ENCODE measurements at places on chromosomes 7 and 10.
A peak's percentile ranks its signal among the peaks of the same experiment; 100 is the strongest.

DNA sequence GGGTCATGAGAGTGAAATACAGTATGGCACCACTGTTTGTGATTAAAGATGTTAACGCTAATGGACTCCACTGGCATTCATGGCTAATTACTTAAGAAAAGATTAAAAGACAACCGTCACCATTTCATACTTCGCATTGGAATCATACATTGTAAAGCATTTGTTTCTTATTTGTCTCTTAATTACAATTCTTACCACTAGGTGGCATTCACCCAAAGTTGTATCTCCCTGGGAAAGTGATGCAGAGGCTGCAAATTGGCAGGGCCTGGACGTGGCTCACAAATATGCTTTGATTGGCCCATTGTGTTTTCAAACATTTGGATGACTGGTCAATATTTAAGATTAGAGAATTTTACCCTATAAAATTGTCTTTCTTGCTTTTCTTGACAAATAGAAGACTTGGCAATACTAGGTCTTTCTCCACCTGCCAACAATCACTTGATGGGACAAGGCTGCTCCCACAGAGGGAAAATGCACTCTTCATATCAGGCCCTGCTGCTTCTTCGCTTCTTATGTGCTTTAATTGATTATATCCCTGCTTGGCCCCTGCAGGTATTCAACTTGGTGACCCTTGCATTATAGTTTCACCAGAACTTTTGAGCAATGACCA, 72.1 kb upstream of the STARD3NL start:
- DNase-seq: peak; percentile 66

DNA sequence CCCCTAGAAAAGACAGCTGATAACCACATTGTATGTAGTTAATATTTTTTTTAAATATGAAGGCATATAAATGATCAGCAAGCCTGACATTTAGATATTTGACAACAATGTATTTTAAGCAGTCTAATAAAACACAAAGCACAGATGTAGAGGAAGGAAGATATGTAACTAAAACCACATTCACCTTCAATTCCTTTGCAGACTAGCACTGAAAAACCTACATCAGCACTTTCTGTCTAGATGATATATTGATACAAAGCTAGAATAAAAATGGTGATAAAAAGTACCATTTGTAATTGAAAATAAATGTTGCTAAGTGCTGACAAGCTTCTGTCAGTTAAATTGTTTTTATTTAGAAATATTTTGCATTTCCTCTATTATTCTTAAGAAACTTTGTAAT, 153.6 kb downstream of the IMMP2L start:
- no peak for DNase-seq

- DNase-seq: no peak
Observed at GRCh38 chr10:46239247-46239646, 47.5 kb upstream of the ANTXRL start.

GRCh38 chr7:38819463-38819862, 89.5 kb downstream of the VPS41 start:
- DNase-seq: no peak

GRCh38 chr7:294440-295154, 4.6 kb downstream of the FOXL3 start:
- no peak for DNase-seq

GRCh38 chr7:50761713-50762112, 21.0 kb downstream of the GRB10 start:
- no peak for DNase-seq

GRCh38 chr7:42071372-42072261, 165.4 kb downstream of the GLI3 start:
- peak; percentile 27 for DNase-seq

DNA sequence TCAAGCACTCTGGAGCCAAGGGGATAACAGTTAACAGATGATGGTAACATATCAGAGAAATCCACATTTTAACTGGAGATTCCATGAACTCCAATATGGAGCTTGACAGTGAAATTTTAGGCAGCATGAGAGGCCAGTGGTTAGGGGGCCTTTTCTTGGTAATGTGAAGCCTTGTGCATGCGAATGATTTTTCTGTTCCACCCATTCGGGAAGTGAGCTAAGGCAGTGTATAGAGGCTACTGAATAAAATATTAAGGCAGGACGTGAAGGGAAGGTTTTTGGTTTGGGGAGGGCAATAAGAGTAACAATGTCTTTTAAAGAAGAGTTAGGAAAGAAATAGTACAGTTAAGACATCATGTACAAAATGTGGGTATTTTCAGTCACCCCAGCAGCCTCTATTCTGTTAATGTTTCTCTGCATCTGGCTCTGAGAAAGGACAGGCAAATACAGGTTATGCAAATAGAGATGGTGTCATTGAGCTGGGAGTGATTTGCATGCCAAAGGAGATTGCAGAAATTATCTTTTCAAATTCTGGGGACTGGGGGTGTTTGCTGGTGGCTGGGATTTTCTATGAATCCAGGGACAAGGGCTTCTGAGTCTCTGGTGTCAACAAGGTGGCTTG, 6.8 kb upstream of the TAS2R60 start:
- no peak for DNase-seq

DNA sequence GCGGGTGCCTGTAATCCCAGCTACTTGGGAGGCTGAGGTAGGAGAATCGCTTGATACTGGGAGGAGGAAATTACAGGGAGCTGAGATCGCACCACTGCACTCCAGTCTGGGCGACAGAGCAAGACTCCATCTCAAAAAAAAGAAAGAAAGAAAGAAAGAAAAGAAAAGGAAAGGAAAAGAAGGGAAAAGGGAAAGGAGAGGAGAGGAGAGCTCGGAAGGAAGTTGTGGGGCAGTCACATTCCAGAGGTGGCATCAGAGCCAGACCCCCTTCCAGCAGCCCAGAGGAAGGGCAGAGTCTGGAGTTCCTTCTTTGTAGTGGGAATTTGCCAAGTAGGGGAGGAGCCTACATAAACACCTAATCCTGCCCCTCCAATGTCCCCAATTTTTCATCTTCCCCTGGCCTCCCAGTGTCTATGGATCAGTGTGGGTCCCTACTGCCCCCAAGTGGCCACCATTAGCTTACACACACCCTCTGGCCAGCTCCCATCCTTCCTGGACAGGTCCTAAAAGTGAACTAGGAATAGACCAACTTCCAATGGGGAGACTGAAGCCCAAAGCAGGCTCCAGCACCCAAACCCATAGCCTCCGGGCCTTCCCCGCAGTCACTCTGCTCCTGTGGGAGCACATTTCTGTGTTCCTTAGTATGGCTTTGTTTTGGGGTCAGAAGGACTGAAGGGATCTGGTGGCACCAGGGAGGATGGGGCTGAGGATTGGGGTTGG, 39.6 kb upstream of the HSPB1 start:
- peak; percentile 73 for DNase-seq

DNA sequence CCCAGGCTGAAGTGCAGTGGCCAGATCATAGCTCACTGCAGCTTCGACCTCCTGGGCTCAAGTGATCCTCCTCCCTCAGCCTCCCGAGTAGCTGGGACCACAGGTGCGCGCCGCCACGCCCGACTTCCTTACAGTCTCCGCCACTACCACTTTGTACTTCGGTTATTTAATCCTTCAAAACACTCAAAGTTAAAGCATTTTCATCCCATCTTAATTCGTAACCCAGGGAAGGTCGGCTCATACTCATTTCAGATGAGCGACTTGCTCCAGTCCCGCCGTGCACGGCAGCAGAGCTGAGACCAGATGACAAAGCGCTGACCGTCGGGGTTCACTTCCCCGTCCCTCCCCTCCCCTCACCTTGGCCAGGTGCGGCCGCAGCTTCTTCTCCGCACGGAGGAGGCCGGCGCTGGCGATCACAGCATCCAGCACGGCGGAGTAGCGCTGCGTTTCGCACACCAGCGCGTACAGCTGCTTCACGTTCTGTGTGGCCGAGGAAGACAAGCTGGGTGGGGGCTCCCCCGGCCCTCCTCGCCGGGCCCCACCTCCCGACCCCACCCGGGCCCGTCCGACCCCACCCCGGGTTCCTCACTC, 457 bp downstream of the NSUN5 start:
- no peak for DNase-seq

DNA sequence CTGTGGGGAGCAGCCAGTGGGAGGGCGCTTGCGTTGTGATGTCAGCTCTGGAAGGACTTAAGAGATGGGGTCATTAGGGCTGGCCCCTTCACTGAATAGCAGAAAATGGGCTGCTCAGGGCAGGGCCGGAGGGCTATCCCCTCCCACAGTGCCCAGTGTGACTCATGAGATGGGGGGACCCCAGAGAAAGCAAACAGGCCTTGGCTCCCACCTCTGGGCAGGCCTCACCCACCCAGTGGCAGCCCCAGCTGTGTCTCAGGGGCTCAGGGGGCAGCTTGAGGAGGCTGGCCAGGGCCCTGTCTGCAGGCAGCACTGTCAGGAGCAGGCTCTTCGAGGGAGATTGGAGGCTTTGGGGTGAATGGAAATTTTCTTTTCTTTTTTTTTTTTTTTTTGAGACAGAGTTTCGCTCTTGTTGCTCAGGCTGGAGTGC, 168.3 kb downstream of the SLIT1 start:
- DNase-seq: no peak

- no peak for DNase-seq
Observed at GRCh38 chr10:133383551-133383950, 4.5 kb downstream of the PAOX start.

- DNase-seq: no peak
Observed at GRCh38 chr10:101609481-101609880, 21.4 kb downstream of the DPCD start.

DNA sequence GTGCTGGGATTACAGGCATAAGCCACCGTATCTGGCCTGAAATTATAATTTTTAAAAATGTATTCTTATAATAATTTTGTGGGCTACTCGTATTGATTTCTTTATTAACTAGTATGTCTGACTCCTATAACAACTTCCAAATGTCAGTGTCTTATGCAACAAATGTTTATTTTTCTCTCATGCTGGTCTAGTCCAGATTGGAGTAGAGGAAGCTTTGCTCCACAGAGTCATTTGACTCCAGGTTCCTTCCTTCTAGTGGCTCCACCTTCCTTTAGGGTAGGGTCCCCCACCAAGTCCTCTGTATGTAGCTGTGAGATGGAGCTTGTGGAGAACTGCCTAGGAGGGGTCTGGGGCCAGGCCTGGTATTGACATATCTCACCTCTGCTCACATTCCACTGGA, 8.7 kb downstream of the CEP55 start:
- DNase-seq: no peak

- no peak for DNase-seq
Observed at GRCh38 chr7:43135129-43135528, 22.7 kb downstream of the HECW1 start.

GRCh38 chr10:32980242-32980557, 22.2 kb upstream of the ITGB1 start:
- DNase-seq: no peak

GRCh38 chr7:24722386-24723177, 34.7 kb downstream of the GSDME start:
- DNase-seq: peak; percentile 54

GRCh38 chr10:97063983-97064837, 121.5 kb downstream of the SLIT1 start:
- DNase-seq: no peak

- DNase-seq: no peak
Observed at GRCh38 chr7:50957431-50957830, 174.7 kb upstream of the GRB10 start.

GRCh38 chr10:114491419-114491818, 87.1 kb upstream of the AFAP1L2 start:
- DNase-seq: no peak

DNA sequence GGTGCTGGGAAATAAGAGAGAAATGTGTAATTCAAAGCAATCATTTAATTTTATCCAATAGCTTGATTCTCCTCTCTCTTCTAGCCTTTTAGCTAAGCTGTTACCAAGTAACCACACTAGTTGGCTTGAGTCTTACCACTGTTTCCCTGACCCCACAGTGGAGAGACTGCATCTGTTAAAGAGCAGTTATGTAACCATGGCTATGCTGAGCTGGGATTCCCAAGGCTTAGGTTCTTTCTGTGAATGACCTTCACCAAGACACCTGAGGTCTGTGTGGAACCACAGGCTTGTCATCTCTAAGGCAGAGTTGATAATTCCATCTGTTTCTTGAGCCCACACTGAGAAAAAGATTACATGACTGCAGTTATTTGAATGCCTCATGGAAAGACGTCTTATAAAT, 47.7 kb upstream of the ATRNL1 start:
- no peak for DNase-seq

- no peak for DNase-seq
Observed at GRCh38 chr7:135200821-135201331, 10.4 kb downstream of the WDR91 start.

GRCh38 chr10:49076741-49077521, 38.4 kb downstream of the VSTM4 start:
- DNase-seq: no peak

DNA sequence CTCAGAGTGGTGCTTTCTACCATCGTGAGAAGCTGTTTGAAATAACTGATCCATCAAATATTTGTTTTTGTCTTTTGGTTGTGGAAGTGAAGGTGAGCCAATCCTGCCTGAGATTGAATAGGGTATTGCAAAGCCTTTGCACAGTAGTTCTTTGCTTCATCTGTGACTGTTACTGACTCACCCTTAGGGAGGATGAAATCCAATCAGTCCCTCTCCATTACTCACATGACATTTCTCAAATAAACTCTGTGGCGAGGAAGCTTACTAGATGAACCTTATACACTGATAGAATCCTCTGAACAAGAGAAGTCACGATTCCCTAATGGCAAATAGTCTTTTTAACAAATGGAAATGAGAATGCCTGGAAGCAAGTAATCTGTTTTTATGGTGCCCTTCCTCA, 31.9 kb downstream of the HEPACAM2 start:
- DNase-seq: peak; percentile 13

DNA sequence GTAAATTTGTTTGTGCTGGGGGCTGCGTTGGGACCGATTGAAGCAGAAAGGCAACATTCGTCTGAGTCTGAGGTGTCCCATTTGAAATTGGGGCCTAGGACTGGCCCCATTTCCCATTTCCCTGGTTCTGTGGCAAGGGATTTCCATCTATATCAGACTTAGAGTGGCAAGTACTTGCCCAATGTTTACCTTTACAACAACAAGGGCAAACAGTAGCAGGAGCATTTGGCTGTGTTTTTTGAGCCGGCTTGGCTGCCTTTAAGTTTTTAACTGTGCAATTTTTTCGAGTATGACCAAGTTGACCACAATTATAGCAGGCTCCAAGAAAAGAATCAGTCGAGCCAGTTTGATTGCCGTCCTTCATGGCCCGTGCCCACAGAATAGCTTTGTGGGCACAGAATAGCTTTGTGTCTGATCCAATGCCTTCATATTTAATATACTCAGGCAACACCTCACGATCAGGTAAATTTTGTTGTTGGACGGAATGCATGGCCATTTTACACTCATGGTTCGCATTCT, 4.7 kb upstream of the CYP17A1 start:
- no peak for DNase-seq

DNA sequence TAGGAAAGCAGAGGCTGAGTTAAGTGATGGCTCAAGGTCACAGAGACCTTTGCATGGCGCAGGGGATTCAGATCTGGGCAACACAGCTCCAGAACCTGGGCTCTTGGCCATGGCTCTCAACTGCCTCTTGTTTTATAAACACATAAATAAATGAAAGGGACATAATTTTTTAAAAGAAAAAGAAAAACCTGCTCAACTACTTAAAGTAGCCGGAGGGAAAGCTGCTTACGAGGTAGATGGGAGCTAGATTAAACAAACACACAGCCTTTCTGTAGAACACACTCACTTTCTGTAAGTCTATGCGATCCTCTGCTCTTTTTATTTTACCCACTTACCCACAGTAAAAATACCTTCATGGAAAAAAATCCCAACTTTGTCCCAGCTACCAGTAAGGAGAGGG, 81.3 kb downstream of the PIP4K2A start:
- DNase-seq: no peak

All from GM03348 (cell line).